ENCODE measurements at places on chromosomes 6 and 20.

DNA sequence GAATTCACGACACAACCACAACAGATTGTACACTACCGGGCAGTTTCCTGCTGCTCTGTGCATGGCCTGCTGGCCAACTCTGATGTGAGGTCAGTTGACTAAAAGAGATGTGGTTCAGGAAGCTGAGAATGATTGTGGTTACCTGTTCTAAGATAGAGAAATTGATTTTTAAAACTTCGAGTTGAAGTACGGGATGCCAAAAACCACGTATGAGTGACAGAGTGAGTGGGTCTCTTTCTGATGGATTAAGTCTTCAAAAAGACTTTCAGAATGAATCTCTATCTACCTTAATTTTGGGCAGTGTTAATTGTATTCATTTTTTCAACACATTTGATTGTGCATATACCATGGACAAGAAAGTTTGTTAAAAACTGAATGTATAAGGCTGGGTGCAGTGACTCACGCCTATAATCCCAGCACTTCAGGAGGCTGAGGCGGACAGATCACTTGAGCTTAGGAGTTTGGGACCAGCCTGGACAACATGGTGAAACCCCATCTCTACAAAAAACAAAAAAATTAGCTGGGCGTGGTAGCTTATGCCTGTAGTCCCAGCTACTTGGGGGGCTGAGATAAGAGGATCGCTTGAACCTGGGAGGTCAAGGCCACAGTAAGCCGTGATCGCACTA lies 121.2 kb downstream of the SGK1 start:
- DNase-seq: no peak

DNA sequence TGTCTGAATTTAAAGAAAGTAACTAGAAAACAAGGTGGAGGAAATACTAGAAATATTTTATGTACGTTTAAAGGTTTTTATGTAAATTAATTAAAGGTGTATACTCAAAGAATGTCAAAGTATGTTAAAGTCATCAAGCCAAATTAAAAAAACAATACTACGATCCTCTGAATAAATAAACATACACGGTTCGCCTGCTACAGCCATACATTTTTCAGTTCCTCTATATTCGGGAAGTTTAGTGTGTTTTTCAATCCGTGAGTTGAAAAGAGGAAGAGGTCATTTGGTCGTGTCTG lies 626 bp downstream of the STX7 start:
- DNase-seq: no peak

GRCh38 chr6:167079853-167080297 lies 43.0 kb upstream of the CCR6 start:
- DNase-seq: no peak

- DNase-seq: no peak
Measured at GRCh38 chr6:26472549-26473290, 15.0 kb downstream of the BTN2A1 start.

DNA sequence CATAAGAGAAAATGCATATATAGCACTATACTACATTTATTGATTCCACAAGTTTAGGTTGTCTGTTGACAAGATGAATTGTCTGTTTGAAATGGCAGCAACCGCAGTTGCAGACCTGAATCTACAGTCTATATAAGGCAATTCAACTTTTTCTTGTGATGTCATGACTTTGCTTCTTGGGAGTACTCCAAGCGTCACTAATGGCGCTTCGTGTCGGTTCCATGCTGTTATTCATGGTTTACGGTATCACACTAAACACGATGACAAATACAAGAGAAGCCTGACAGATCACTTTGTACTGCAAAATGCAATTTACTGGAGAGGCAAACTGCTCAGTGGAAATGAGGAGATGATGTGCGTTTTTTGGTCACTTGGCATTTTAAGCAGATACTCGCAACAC lies 280.3 kb upstream of the TCF21 start:
- DNase-seq: no peak

DNA sequence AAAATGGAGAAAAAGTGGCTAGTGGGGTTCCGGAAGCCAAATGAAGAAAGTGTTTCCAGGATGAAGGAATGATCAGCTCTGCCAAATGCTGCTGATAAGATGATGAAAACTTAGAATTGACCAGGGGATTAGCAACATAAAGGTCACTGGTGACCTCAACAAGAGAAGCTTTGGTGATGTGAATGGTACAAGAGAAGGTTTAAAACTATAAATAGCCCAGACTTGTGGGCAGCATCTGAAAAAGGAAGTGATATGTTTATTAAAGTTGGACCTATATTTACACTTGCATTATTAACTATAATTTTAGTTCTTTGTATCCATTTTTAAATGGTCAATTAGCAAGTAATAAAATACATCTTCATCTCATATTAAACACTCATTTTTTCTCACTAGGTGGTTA lies 45.1 kb downstream of the CGA start:
- DNase-seq: no peak

GRCh38 chr20:1811621-1812498 lies 83.3 kb upstream of the SIRPA start:
- DNase-seq: no peak

DNA sequence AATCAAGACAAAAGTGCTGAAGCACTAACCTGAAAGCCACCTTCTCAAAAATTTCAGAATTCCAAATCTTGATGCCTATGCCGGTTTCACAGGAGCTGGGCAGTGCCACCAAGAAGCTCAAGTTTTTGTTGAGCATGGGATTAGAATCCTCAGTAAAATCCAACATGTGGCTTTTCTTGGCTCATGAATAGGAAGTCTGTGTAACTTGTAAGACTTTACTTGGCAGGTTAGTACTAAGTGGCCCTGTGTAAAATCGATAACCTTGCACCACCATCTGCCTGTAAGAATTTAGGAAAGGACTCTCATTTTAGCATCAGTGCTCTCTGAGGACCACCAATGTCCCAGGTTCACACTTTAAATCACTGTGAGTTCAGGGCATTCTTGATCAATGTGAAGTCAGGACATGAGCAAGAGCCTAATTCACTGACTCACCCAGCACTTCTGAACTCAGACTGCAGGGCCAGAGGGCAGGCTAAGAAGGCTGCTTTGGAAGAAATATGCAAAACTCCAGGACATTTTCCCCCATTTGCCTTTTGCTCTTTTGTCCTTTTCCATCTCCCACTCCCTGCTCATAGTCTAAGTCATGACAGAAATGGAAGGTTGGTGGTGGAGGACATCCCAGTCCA lies 113.2 kb downstream of the EDN1 start:
- no peak for DNase-seq

GRCh38 chr20:20019123-20019522 lies 2.0 kb downstream of the NAA20 start:
- no peak for DNase-seq

- DNase-seq: no peak
Measured at GRCh38 chr6:72283571-72283970, 338.3 kb upstream of the KCNQ5 start.

DNA sequence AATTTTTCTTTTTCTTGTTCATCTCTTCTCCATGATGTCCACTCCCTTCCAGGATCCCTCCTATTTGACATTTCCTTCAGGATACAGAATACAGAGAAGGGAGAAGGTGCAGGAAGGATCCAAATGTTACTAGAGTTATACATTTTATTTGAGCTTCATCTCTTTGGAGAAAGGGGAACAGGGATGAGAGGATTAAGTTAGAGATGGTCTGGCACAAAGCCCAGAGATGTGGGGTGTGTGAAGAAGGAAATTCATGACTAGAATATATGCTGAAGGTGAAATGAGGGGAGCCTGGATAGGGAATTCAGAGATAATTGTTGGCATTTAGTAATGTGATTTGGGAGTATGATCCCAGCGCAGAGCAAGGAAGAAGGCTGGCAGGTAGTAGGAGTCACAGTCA lies 22.5 kb upstream of the SRPK1 start:
- no peak for DNase-seq

DNA sequence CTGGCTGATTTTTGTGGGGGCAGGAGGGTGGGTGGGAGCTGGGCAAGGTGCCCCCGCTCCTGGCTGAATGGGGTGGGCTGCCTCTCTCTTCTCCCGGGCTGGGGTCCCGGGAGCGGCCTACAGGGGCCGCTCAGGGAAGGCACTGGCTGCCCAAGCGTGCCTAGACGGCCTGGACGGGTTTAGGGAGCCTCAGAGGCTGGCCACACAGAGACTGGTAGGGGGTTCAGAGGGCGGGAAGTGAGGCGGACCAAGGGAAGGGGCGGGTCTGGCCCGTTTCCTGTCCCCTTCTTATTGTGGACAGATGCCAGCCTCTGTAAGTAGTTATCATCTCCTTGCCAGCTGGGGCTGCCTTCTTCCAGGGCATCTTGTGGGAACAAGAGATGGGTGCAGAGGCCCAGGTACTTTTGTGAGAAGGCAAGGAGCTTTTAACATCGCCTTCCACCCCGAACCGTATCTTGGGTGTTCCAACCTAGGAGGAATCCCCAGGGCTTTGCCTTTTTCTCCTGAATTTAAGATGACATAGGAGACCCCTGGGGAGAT lies 437 bp downstream of the CD40 start:
- DNase-seq: no peak

DNA sequence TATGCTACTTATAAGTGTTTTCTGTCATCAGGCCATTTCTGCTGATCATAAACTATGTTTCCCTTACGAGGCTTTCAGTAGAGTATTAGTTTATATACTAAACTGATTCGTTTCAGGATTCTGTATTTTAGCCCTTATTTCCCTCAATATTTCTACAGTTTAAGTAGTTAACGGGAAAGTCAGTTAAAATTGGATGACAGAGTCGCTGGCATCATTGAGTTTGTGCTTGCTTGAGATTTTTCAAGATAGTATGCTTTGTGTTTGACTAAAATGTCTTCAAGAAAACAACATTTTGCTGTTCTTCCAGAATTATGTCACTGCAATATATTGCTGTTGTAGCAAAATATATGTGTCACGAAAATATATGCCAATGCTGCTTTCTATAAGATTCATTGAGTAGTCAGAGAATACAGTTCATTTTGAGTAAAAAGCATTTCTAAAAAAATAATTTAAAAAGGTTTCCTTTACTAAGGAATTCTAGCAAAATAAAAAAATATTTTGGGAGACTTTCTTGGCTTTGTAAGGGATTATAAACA lies 51.4 kb downstream of the NCOA7 start:
- DNase-seq: no peak

GRCh38 chr6:106790149-106790770 lies 160.9 kb downstream of the QRSL1 start:
- DNase-seq: no peak

- peak; percentile 63 for DNase-seq
Measured at GRCh38 chr6:149834513-149835481, 29.4 kb downstream of the LRP11 start.

DNA sequence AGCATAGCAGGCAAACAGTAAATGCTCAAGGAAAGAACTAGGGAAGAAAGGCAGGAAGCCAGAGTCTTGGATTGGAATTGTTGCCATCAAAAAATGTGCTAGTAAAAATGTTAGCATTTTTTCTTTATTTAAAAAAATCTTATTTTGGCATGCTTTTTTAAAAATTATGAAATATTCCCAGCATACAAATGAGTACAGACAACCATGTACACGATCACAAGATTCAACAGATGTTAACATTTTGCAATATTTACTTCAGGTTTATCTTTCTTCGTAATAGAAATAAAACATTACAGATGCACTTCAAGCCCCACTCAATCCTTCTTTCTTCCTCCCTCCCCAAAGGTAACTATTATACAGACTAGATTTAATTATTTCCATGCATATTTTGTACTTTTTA lies 27.4 kb upstream of the NOP56 start:
- no peak for DNase-seq

- no peak for DNase-seq
Measured at GRCh38 chr20:49593466-49594142, 25.7 kb upstream of the PTGIS start.

DNA sequence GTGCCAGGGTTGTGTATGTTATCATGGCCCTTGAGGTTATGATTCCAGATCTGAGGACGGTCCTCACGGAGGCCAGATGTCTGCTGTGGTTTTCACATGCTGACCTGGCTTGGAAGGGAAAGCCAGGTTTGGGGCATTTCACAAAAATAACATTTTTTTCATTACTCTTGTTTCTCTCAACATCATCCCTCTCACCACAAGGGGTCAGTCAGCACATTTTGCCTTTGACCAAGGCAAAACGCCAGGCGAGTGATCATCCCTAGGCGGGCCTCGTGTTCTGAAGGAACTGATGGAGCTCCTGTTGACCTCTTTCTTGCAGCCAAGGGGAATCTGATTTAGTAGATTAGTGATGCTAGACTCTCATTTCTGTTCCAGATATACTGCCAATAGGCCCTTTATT lies 133.5 kb downstream of the TBC1D7 start:
- DNase-seq: peak; percentile 26

- no peak for DNase-seq
Measured at GRCh38 chr6:138272533-138273315, 54.4 kb upstream of the PBOV1 start.

- no peak for DNase-seq
Measured at GRCh38 chr20:58638467-58639181, 12.5 kb upstream of the STX16 start.

DNA sequence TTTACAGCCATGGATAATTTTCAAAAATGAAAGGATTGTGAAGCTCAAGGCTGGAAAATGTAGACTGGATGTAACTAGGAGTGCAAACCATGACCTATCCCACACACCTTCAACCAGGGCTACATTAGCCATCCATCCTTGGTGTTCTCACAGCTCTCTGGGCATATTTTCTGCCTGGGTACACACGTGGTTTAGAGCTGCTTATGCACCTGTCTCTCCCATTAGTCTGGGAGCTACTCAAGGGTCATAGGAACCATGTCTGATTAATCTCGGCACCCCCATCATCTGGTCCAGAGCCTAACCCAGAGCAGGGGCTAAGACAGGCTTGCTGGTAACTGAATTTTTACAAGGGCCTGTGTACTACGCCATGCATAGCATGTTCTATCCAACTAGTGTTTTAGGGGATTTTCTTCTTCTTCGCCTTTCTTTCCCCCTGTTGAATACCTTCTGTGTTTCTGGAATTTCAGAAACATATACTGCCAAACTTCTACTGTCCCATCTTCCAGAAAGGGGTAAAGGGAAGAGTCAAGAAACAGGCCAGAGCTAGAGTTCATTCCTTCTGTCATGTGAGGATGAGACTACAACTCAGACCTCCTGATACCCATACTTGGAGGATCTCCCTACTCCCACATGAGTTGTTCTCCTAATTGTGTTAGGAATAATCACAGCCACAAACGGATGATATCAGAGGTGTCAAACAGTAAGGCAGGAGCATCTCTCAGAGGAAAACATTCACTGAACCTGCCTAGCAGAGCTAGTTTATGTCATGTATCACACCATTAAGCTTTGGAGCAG lies 25.4 kb upstream of the FAM83C start:
- DNase-seq: no peak

GRCh38 chr20:5705827-5706226 lies 44.4 kb upstream of the SHLD1 start:
- DNase-seq: no peak
